Osteocyte (in vitro differentiated cells): ENCODE measurements at places on chromosomes 7 and 10. TPM values are rescaled to one million over a fixed set of nuclear protein-coding genes. Genes with fewer than 3 reads are reported as not detected.
A peak's percentile ranks its signal among the peaks of the same experiment; 100 is the strongest.

Gene VAX1
- 3.2 and 4.0 TPM in 2 replicates for total RNA-seq

Gene CDHR1
- total RNA-seq: 0.24 TPM in 1 of 2 replicates, not detected in the other

Gene PTF1A
- total RNA-seq: not detected in 2 replicates

Gene HTR7
- 0.24 and 0.26 TPM in 2 replicates for total RNA-seq

Gene PROSER2
- 7.1 and 8.8 TPM in 2 replicates for total RNA-seq

Gene TRIM4
- 13.1 and 14.3 TPM in 2 replicates for total RNA-seq

- DNase-seq: no peak
- H3K4me3 ChIP-seq: no peak overlapping the region
- no peak overlapping the region for H3K27ac ChIP-seq
- H3K4me1 ChIP-seq: no peaks in the 10 kb centered on the region
- no peaks in the 10 kb centered on the region for H3K27me3 ChIP-seq
Observed at GRCh38 chr7:95980167-95980566, 207.8 kb downstream of the DYNC1I1 start.

DNA sequence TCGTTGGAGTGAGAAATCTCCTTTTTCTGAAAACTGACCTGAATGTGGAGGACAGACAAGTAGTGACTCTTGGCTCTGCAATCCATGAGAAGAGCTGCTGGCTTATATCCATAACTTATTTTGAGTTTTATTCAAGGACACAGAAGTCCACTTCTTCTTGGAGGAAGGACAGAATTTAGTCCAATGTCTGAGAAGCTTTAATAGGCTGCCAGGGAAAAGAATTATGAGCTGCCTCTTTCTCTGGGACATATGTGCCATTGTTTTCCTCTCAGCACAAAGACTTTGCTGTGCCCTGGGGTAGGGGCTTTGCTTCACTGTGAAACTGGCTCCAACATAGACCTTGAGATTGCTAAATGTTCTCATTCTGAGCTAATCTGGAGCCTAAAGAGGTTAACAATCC, 20.5 kb upstream of the AOC1 start:
- H3K27me3 ChIP-seq: peaks cover 2% of the 10 kb centered on the region
- no peaks in the 10 kb centered on the region for H3K36me3 ChIP-seq
- H3K27ac ChIP-seq: no peak overlapping the region
- H3K4me3 ChIP-seq: no peak overlapping the region

DNA sequence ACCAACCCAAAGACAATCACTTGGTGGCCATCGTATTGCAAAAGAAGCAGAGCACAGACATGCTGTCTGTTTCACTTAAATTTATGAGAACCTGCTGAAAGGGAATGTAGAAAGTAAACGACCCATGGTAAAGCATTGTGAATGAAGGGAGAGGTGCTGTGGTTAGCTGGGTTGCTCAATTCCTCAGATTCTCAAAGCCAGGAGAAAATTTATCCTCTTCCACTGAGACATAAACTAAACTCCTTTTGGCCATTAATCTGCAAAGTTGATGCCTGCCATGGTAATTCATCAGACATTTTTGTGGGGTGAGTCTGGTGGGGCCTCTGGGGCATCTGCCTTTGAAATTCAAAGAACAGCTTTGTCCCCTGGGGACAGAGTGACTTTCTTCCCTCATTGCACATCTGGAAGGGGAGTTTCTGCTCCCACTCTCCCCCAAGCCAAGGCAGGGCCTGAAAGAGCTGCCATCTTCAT, 951.0 kb downstream of the LRMDA start:
- H3K4me3 ChIP-seq: no peak overlapping the region
- peaks cover 14% of the 10 kb centered on the region for H3K4me1 ChIP-seq
- H3K27me3 ChIP-seq: no peaks in the 10 kb centered on the region

GRCh38 chr7:43041724-43042123, 70.7 kb upstream of the HECW1 start:
- H3K27me3 ChIP-seq: peaks cover 40% of the 10 kb centered on the region
- peaks cover 8% of the 10 kb centered on the region for H3K4me1 ChIP-seq
- H3K36me3 ChIP-seq: no peaks in the 10 kb centered on the region
- no peak for DNase-seq
- H3K4me3 ChIP-seq: no peak overlapping the region

DNA sequence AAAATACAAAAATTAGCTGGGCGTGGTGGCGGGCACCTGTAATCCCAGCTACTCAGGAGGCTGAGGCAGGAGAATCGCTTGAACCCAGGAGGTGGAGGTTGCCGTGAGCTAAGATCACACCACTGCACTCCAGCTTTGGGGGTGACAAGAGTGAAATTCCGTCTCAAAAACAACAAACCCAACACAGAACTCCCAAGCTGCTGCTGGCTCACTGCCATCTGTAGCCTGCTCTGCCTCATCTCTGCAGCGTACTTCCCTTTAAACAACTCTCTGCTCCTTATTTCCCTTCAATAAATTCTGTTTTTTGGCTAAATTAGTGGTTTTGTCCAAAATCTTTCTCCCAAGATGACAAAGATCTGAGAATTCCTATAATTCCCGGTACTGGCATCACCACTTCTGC, 189.2 kb upstream of the GALNT17 start:
- H3K4me1 ChIP-seq: no peaks in the 10 kb centered on the region
- no peak overlapping the region for H3K27ac ChIP-seq
- DNase-seq: peak; percentile 7
- no peak overlapping the region for H3K4me3 ChIP-seq
- no peaks in the 10 kb centered on the region for H3K27me3 ChIP-seq

DNA sequence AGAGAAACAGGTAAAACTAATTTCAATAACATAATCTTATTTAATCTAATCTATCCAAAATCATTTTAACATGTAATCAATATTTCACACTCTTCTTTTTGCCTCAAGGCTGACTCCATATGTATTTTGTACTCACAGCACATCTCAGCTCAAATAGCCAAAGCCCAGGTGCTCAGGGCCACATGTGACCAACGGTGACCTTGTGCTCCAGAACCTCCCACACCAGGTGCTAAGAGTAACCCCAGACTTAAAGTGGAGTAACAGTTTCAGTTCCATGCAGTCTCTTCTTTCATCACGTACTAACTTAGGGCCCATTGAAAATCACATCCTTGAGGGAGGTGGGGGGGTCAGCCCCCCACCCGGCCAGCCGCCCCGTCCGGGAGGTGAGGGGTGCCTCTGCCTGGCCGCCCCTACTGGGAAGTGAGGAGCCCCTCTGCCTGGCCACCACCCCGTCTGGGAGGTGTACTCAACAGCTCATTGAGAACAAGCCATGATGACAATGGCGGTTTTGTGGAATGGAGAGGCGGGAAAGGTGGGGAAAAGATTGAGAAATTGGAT, 47.3 kb downstream of the NCAPG2 start:
- no peak overlapping the region for H3K27ac ChIP-seq
- H3K4me3 ChIP-seq: no peak overlapping the region
- peaks cover under 1% of the 10 kb centered on the region for H3K4me1 ChIP-seq
- H3K27me3 ChIP-seq: no peaks in the 10 kb centered on the region

DNA sequence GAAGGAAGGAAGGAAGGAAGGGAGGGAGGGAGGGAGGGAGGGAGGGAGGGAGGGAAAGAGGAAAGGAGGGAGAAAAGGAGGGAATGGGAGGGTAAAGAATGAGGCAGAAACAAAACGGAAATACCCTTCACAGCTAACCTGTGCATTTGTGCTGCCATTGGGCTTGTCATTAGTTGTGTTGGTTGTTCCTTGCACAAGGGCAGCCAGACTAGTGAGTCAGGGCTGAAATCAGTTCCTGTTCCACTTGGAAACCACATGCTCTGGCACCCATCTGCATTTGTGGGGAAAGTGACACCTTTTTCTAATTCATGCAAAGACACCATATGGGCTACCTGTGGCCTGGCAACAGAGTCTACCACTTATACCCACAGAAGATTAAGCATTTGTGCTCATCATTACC, 1004.0 kb upstream of the C7orf33 start:
- H3K27ac ChIP-seq: no peak overlapping the region
- H3K4me3 ChIP-seq: no peak overlapping the region
- H3K4me1 ChIP-seq: no peaks in the 10 kb centered on the region
- no peaks in the 10 kb centered on the region for H3K27me3 ChIP-seq
- no peaks in the 10 kb centered on the region for H3K36me3 ChIP-seq

DNA sequence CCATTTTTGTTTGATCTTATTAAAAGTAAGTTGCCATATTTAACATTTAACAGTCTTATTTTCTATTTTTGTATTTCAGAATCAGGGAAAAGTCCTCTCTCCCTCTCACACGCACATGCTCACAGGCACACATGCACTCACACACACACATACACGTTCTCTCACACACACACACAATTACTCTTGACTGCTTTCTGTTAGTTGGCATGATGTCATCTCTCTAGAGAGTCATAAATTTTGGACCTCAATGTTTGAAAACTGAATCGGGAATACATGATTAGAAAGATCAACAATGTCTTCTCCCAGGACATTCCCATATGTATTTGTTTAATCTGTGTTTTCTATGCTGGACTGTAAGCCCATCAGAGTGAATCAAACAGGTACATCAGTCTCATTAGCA, 165.7 kb upstream of the AHR start:
- peaks cover 20% of the 10 kb centered on the region for H3K4me1 ChIP-seq
- no peaks in the 10 kb centered on the region for H3K27me3 ChIP-seq
- no peak overlapping the region for H3K4me3 ChIP-seq
